ENCODE measurements at places on chromosomes 5 and 9.

- DNase-seq = no peak
Measured at GRCh38 chr5:120473332-120473731, 9.2 kb downstream of the PRR16 start.

DNA sequence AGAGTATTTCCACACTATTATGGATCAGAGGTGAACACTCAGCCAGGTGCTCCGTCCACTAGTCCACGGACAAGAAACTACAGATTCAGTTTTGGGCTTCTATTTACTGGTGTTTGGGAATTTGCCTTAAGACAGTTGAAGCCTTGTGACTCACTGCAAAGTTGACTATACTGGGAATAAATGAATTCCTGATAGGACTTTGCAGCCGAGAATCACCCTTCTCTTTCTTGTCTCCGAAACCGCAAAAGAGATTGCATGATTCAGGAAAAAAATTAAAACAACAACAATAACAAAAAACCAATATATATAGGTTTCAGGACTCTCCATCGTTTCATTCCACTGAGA, 716 bp downstream of the TMEM171 start:
- peak; percentile 41 for DNase-seq

DNA sequence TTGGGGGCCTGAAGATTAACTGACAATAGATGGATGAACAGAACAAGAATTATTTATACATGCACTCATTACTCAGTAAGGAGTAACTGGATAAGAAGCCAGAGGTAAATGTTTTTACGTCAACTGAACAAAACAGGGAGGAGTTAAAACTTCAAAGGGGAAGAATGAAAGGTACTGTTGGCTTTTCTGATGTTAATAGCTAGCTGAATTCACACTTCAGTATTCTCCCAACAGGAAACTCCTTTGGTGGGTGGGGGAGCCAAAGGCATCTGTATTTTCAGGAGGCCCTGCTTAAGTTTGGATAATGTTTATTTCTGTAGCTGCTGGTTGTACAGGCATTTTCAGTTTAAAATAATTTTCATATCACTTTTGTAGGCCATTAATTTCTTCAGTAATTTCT, 23.2 kb upstream of the RFK start:
- no peak for DNase-seq

GRCh38 chr9:95142315-95142714, 175.2 kb downstream of the FANCC start:
- DNase-seq = no peak

DNA sequence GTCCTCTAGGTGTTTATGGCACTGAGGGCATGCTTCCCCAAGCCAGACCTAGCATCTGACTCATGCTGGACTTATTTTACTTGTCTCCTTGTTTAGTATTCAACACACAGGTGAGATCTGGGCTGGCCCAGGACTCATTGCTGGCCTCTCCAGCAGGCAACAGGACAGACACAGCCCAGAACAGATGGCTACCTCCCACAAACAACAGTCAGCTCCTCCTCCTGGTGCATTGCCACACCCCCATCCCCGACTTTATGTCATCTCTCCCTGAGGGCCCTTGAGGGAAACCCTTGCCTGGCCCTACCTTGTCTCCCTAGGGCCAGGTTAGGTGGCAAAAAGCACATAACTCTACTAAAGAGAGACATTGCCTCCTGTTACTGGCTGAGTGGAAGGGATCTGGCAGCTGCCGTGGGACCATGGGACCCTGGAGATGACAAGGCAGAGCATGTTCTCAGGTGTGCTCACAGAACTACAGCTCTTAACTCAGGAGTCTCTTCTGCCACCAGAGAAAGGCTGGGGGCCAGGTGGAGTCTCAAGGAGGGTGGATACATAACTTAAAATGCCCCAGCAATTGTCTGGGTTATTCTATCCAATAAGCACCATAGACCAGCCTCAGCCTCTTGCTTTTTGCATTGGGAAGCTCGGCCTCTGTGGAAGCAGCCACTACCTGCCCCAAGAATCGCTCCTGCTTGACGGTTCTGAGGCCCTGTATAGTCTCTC, 2.3 kb downstream of the ACSL6 start:
- DNase-seq = no peak

DNA sequence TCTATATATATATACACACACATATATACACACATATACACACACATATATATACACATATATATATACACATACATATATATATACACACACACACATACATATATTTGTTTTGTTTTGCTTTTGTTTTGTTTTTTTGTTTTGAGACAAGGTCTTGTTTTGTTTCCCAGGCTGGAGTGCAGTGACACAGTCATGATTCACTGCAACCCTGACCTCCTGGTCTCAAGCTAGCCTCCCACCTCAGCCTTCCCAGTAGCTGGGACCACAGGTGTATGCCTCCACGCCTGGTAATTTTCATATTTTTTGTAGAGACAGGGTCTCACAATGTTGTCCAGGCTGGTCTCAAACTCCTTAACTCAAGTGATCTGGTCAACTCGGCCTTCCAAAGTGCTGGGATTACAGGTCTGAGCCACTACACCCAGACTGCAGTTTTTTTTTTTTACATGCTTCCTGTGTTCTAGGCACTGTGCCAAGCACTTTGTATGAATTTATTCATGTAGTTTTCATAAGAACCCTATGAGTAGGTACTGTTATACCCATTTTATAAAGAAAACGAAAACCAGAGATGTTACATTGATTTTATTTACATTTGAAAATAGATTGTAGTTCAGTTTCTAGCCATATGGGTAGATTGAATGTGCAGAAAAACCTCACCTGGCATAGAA, 120.7 kb downstream of the PBX3 start:
- no peak for DNase-seq

DNA sequence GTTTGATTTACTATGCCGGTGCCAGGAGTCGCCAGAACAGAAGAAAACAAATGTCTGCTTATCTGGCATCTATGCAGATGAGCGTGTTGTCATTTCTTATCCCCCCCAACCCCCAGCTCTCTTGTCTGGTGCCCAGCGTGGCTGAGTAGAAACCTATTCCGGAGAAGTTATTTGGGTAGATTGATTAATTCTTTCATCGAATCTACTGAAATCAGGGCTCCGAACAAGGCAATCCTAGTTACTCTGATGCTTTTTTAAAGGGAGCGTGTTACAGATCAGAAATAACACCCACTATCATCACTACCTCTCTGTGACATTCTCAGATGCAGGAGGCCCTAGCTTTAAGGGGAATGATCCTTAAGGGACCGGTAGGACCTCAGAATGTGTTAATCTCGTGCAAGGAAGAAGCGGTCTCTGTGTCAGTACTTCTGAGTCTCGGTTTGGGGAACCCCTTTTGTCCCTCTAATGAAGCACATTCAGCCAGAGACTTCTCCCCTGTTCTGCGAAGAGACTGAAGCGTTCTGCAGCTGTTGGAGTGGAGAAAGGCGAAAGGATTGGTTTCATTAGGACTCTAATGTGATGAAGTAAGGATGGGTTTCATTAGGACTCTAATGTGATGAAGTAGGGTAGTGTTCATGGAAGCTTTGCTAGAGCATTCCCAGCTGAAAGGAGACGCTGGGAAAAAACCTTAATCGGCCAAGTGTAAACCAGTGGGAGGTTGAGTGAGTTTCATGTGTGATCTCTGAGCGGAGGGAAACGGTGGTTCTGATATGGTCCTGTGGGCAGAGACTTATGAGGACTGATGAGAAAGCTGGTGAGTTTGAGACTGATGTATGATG, 1.5 kb downstream of the PIP5K1B start:
- no peak for DNase-seq

DNA sequence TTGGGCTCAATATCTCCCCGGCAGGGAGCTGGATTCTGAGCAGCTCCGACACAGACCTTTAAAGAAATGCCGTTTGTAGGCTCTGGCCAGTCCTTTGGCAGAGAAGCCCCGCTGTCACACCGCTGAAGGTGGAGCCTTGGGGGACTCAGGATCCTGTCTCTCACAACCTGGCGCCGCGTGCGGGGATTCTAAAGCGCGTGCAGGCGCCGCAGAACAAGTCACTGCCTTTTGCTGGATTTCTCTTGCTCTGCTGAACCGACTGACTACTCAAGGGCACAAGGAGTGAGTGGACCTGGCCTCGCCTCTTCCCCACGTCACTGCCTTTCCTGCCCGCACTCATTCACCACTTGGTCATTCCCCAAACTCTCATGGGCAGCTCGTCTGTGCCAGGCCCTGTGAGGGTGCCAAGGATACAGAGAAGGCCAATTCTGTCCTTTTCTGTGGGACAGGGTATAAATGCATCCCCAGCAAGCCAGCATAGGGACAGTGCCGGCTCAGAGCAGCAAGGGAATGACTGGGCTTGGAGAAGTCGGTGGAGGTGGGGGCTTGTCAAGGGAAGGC, 69.3 kb downstream of the CRB2 start:
- no peak for DNase-seq

GRCh38 chr5:173296737-173297676, 31.2 kb downstream of the STC2 start:
- no peak for DNase-seq

DNA sequence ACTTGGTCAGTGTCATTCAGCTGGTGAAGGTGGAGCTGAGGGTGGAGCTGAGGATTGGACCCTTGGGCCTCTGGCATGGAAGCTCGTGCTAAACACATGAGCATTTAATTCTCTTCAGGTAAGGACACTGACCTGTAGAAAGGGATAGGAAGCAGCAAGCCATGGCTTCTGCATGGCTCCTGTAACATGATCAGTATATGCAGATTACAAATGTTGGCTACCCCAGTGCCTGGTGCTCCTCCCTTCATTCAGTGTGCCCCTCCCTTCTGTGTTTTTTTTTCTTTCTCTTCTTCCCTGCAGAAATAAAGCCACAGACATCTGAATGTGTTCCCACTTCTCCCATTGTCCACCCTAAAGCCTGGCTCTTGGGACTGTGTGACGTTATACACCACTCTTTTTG, 52.9 kb downstream of the ARHGAP26 start:
- no peak for DNase-seq

DNA sequence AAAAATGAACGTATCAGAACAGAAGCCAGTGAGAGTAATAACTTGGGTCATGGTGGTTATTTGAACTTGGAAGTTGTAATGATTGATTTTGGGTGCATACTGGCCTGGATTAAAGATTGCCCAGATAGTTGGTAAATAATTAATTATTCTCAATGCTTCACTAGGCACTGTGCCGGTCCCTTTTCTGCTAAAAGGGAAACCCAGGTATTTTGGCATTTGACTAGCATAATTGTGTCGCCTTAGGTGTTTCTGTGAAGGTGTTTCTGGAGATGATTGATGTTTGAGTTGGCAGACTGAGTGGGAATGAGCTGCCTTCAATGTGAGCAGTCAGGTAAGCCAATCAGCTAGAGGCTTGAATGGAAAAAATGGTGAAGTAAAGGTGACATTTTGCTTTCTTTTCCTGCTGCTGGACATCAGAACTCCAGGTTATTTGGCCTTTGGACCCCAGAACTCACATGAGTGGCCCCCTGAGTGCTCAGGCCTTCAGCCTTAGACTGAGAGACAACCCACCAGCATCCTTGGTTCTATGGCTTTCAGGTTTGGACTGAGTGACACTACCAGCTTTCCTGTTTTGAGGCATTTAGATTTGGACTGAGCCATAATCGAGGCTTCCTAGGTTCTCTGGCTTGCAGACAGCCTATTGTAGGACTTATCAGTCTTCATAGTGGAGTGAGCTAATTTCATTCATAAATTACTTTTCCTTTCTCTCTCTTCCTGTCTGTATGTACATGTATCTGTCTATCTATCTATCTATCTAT, 120.7 kb upstream of the PAPPA start:
- DNase-seq = no peak

GRCh38 chr5:16929831-16930230, 6.3 kb downstream of the MYO10 start:
- DNase-seq = no peak

DNA sequence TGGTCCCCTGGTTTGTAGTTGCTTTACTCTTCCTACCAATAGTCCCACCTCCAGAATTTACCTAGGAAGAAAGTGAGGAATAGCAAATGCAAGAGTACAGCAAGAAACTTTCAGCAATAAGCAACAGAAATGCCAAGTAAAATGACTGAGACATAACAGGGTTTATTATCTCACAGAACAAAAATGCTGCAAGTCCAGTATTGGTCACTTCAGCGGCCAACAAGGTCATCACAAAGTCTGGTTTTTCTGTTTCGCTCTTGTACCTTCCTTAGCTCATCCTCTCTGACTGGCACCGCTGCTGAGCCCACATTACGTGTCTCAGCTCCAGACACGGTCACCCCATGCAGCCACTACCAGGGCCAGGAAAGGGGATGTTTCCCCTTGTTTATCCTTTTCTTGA, 82.7 kb downstream of the RFK start:
- DNase-seq = no peak

- DNase-seq = no peak
Measured at GRCh38 chr5:158461240-158461854, 602.4 kb upstream of the CLINT1 start.

DNA sequence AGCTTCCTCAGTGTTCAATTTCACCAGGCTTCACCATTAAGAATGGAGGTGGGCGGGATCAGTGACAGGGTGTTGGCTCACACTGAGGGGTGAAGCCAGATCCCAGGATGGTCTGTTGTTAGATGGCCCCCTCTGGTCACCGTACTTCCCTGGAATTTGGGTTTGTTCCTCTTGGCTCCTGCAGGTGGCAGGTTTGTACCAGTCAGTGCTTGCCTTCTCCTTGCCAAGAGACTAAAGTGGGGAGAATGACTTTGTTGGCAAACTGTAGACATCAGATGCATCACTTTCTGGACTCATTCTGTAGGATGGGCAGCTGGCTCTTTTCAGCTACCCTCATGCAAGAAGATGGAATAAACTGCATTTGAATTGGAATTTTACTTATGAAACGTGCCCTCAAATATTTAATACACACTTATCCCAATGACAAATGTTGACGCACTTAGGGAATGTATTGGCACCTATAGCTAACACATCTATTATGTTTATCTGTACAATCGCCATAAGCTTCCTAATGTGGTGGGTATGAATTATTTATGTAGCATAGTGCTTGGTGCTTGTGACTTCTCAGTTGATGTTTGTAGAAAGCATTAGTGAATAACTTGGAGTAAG, 31.4 kb upstream of the ANKRD55 start:
- no peak for DNase-seq

DNA sequence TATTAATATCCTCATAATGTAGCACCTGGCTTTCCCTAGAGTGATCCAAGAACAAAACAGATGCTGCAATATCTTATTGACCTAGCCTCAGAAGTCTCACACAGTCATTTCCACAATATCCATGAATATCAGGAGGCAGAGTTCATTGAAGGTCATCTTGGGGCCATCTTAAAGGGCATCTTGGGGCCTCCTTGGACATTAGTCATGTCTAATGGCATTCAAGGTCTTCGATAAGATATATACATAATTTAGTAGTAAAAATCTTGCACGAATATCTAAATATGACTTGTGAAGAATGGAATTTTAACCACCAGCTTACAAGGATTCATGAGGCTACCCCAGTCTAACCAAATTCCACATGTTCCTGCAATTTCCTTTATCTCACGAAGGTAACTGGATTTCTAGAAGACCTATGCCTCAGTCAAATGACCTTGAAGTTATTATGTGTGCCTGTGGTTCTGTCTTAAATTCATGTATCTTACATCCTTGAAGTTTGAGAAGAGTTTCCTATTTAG, 163.6 kb upstream of the SPEF2 start:
- DNase-seq = peak; percentile 40
